ENCODE measurements at places on chromosomes 11 and 22.
A peak's percentile ranks its signal among the peaks of the same experiment; 100 is the strongest.

DNA sequence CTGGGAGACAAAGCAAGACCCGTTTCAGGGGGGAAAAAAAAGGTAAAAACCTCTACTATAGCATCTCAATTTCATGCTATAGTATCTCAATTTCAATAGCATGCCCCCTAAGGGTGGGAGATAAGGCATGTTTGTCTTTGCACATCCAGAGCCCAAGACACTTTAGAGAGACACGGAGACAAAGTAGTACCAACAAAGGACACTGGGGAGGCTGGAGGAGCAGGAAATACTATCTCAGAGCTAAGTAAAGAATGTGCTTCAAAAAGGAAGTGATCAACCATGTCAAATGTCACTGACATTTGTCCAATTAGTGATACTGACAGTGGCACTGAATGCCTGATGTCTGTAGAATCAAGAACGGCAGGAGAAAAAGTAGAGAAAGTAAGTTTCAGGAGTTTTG lies 68.6 kb downstream of the RRAS2 start:
- H3K4me1 ChIP-seq = no peaks in the 10 kb centered on the region
- H3K27ac ChIP-seq = no peak overlapping the region
- peak; percentile 30 for DNase-seq
- no peaks in the 10 kb centered on the region for H3K27me3 ChIP-seq
- H3K4me3 ChIP-seq = no peak overlapping the region
- H3K36me3 ChIP-seq = peaks cover 46% of the 10 kb centered on the region

GRCh38 chr11:17923217-17923616 lies 89.6 kb downstream of the SERGEF start:
- no peak overlapping the region for H3K4me3 ChIP-seq
- H3K36me3 ChIP-seq = peaks cover 12% of the 10 kb centered on the region
- H3K4me1 ChIP-seq = peaks cover 4% of the 10 kb centered on the region

DNA sequence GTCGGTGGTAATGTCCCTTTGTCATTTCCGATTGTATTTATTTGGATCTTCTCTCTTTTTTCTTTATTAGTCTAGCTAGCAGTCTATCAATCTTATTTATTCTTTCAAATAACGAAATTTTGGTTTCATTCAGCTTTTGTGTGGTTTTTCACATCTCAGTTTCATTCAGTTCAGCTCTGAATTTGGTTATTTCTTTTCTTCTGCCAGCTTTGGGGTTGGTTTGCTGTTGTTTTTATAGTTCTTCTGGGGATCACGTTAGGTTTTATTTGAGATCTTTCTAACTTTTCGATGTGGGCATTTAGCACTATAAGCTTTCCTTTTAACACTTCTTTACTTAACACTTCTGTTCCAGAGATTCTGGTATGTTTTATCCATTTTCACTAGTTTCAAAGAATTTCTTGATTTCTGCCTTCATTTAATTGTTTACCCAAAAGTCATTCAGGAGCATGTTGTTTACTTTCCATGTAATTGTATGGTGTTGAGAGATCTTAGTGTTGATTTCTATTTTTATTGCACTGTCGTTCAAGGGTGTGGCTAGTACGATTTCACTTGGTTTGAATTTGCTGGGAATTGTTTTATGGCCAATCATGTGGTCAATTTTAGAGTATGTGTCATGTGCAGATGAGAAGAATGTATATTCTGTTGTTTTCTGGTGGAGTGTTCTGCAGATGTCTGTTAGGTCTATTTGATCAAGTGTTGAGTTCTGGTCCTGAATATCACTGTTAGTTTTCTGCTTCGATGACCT lies 7.7 kb upstream of the SCGB1D1 start:
- DNase-seq = no peak
- no peak overlapping the region for H3K27ac ChIP-seq
- H3K4me1 ChIP-seq = no peaks in the 10 kb centered on the region
- H3K4me3 ChIP-seq = no peak overlapping the region
- H3K27me3 ChIP-seq = no peaks in the 10 kb centered on the region

GRCh38 chr22:26995235-26995634 lies 337.8 kb downstream of the MIAT start:
- DNase-seq = no peak
- no peak overlapping the region for H3K27ac ChIP-seq
- H3K27me3 ChIP-seq = peaks cover 3% of the 10 kb centered on the region
- H3K36me3 ChIP-seq = no peaks in the 10 kb centered on the region

- H3K36me3 ChIP-seq = peaks cover under 1% of the 10 kb centered on the region
- no peak overlapping the region for H3K4me3 ChIP-seq
- H3K27me3 ChIP-seq = no peaks in the 10 kb centered on the region
These were observed 55.7 kb upstream of the SORL1-AS1 start for GRCh38 chr11:121508449-121508848.

DNA sequence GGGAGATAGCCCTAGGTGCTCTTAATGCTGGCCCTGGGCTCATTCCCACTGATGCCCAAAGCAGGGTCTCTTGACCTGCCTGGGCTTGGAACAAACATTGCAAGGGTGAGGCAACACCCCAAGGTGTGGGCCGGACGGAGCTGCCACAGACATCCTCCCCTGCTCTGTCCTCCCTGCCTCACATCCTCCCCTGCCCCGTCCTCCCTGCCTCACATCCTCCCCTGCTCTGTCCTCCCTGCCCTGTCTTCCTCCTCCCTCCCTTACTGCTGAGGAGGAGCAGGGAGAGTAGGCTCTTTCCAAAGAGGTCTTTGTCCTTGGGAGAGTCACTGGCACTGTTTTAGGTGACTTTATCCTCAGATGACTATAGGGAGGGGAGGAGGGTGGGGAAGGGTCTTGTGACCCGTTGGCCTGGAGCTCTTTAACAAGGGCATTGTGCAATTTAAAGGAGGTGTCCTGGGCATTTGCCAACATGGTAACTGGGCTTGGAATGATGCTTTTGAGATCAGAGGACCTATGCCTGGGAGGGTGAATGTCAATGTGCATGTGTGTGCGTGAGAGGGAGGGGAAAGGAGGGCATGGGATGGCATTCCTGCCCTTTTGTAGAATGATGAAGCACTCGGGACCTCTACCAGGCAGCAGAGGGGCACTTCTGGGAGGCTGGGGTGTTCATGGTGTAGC lies 700 bp downstream of the FAM180B start:
- no peaks in the 10 kb centered on the region for H3K27me3 ChIP-seq
- no peak overlapping the region for H3K27ac ChIP-seq
- H3K4me1 ChIP-seq = peaks cover 9% of the 10 kb centered on the region
- no peak overlapping the region for H3K4me3 ChIP-seq
- peaks cover 32% of the 10 kb centered on the region for H3K36me3 ChIP-seq
- DNase-seq = no peak

DNA sequence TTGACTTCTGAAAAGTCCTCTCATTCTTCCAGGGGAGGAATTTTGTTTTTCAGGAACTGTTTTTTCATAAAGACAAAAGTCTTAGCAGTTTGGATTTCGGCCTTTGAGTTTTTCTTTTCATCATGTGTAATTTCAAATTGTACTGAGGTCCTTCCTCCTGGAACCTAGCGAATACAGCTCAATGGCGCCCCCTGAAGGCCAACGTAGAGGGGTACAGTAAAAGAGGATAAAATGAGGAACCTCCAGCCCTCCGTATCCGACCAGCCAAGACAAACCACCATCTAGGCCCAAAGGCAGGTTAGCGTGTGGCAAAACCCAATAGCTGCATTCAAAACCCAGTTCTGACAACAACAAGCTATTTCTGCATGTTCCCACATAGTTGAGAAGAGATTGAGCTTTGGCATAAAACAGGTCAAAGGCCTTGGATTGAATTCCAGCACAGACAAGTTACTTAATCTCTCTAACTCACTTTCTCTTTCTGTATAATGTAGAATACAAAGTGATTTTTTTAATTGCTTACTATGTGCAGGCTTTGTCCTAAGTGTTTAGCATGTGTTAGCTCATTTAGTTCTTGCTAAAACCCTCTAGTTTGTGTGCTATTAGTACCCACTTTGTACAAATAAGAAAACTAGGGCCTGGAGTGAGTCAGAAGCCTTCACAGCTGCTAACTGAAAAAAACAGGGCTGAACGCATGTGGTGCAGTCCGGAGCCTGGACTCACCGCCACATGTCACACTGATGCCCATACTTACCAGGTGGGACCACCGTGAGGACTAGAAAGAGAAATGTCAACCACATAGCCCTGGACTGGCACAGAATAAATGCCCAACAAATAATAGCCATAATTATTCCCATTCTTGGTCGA lies 43.2 kb upstream of the ETS1 start:
- DNase-seq = peak; percentile 84
- H3K4me1 ChIP-seq = peaks cover 9% of the 10 kb centered on the region
- H3K4me3 ChIP-seq = no peak overlapping the region
- H3K27me3 ChIP-seq = no peaks in the 10 kb centered on the region

DNA sequence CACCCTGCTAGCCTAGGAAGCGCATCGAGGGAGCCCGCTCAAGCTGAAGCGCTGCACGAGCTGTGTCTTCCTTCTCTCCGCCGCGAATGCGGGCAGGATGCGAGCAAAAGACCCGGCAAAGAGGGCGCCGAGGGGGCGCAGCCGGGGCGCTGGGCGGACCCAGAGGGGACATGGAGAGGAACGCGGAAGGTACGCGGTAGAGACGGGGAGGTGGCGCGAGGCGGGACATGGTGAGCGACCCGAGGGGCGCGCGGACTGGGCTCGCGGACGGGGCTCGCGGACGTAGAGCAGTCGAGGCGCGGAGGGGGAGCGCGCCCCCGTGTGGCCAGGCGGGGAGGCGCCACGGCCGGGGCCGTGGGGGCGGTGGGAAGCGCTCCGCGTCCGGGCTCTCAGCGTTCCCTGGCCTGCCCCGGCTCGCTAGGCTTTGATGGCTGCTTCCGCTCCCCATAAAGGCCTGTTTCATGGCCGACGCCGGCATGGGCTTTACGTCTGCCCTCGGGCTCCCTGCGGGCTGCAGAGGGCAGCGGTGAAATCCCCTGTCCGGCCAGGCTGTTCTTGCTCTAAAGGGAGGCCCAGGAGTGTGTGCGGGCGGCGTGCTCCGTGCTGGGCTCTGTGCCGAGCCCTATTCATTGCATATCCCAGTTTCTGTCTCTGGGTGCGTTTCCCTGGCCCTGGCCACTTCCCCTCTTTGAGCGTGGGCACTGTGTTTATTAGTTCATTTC lies 31.2 kb upstream of the TRIM29 start:
- DNase-seq = peak; percentile 81
- H3K36me3 ChIP-seq = no peaks in the 10 kb centered on the region

DNA sequence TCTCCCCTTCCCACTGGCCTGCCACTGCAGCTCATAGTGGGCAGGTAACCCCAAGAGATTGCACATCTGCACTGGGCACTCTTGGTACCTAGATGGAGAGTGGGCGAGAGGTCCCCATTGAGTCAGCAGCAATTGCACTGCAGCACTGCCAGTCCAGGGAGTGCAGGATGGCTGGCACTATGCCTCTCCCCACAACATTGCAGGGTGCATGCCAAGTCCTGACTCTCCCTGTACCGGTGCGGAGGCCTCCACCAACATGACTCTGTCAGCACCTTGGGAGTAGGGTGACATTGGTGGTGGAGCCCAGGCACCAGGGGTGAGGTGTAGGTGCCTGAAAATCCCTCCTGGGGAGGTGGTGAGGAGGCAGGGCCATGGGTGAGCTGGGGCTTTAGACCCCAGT lies 82.2 kb downstream of the TRAF6 start:
- no peaks in the 10 kb centered on the region for H3K4me1 ChIP-seq
- DNase-seq = no peak
- no peaks in the 10 kb centered on the region for H3K27me3 ChIP-seq
- no peak overlapping the region for H3K27ac ChIP-seq
- no peak overlapping the region for H3K4me3 ChIP-seq

DNA sequence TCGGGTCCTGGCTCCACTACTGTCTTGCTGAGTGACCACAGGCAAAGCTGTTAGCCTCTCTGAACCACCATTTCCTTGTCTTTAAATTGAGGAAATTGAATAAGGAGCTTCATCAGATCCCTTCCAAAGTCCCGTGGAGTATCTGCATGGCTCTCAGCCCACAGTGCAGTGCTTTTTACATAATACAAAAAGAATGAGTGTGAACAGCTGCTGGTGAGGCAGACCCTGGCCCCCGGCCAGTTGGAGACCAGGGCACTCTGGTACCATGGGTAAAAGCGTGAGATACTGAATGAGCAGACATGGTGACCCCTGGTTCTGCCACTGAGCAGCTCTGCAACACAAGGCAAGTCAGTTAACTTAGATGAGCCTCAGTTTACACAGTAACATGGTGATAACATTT lies 86.8 kb downstream of the GALNT18 start:
- DNase-seq = no peak
- H3K27me3 ChIP-seq = no peaks in the 10 kb centered on the region
- H3K27ac ChIP-seq = no peak overlapping the region
- no peak overlapping the region for H3K4me3 ChIP-seq
- no peaks in the 10 kb centered on the region for H3K36me3 ChIP-seq
- H3K4me1 ChIP-seq = peaks cover 8% of the 10 kb centered on the region

GRCh38 chr22:29041408-29041807 lies 20.2 kb downstream of the C22orf31 start:
- H3K27me3 ChIP-seq = no peaks in the 10 kb centered on the region
- H3K4me3 ChIP-seq = no peak overlapping the region
- DNase-seq = no peak
- no peak overlapping the region for H3K27ac ChIP-seq
- peaks cover 44% of the 10 kb centered on the region for H3K36me3 ChIP-seq
- no peaks in the 10 kb centered on the region for H3K4me1 ChIP-seq

DNA sequence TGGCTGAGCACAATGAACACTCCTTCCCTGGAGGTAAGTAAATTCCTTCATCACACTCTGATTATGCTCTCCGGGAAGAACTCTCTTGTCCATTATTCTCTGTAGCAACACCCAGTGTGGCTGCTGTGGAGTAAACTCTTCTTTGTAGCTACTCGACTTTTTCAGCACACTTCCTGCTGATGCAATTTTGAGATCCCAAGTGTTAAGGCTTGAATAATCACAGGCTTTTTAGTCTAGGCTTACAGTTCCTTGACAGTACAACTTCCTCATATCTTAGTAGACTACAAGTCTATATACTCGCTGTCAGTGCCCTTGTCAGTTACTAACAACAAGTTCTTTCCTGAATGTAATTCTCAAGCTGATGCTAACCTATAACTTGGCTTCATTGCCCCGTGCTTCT lies 301.8 kb upstream of the API5 start:
- no peak for DNase-seq
- H3K27me3 ChIP-seq = no peaks in the 10 kb centered on the region
- H3K36me3 ChIP-seq = no peaks in the 10 kb centered on the region

GRCh38 chr11:29095821-29096220 lies 921.0 kb downstream of the KCNA4 start:
- H3K27me3 ChIP-seq = no peaks in the 10 kb centered on the region
- H3K4me1 ChIP-seq = no peaks in the 10 kb centered on the region
- DNase-seq = no peak
- H3K36me3 ChIP-seq = no peaks in the 10 kb centered on the region
- no peak overlapping the region for H3K4me3 ChIP-seq

GRCh38 chr11:62130283-62131169 lies 6.7 kb downstream of the INCENP start:
- no peak for DNase-seq
- no peaks in the 10 kb centered on the region for H3K27me3 ChIP-seq
- no peak overlapping the region for H3K4me3 ChIP-seq
- H3K4me1 ChIP-seq = peaks cover 3% of the 10 kb centered on the region
- no peak overlapping the region for H3K27ac ChIP-seq

All from neuronal stem cell (in vitro differentiated cells).